ENCODE measurements at places on chromosomes 16 and 17. TPM values are rescaled to one million over a fixed set of nuclear protein-coding genes. Genes with fewer than 3 reads are reported as not detected.

The NOXO1 gene
- 1.2 TPM for total RNA-seq

- DNase-seq: no peak
Measured at GRCh38 chr16:546909-547770, 13.1 kb upstream of the PRR35 start.

The PIRT gene
- 6.4 TPM for total RNA-seq

The SLC47A1 gene
- total RNA-seq: 29.7 TPM

GRCh38 chr17:50279639-50280038 is 5.4 kb downstream of the TMEM92 start:
- no peak for DNase-seq

The FBXW10B gene
- total RNA-seq: 6.9 TPM

DNA sequence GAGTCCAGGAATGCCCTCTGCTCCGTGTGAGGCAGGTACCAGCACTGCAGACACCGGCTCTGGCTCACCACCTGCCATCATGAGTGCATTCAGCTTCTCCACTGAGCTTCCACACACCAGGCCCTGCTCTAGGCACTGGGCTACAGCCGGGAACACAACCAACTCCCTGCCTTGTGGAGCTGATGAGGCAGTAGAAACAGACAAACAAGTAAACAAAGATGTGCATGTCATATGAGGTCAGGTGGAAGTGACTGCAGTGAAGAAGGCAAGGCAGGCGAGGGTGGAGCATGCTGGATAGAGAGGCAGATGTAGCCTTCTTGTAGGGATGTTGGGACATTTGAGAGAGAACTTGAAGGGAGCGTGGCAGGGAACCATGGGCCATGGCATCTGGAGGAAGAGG is 5.0 kb downstream of the NLRC5 start:
- DNase-seq: no peak

GRCh38 chr17:30203471-30203981 is 32.0 kb downstream of the SLC6A4 start:
- DNase-seq: no peak

DNA sequence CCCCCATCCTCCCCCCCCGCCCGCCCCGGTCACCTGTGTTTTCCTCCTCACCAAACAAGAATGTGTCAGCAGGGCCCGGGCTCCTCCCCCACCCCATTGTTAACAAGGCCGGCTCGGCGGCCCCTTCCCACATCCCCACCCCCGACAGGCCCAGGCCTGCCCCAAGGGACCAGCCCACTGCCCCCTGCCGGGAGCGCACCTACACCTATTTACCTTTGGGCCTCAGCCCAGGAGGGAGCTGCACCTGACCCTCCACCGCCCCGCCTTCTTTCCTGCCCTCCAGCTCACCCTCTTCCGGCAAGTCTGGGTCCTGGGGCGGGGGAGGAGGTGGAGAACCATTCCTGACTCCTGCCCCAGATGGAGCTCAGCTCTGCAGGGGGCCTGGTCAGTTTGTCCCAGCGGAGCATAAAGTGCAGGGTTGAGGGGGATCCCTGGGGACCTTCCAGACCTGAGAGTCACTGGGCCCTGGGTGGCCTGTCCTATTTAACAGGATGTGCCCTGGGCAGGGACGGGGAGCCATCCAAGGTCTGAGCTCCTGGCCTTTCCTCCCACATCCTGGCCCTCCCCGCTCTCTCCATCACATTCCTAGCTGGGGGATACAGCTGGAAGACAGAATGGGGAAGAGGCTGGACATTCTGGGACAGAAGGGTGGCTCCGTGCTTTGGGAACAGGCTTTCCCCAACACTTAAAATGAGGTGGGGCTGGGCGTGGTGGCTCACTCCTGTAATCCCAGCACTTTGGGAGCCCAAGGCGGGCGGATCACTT is 8.3 kb downstream of the FOXJ1 start:
- DNase-seq: no peak

The C17orf100 gene
- total RNA-seq: 3.2 TPM

- no peak for DNase-seq
Measured at GRCh38 chr17:2302778-2303203, 794 bp downstream of the SMG6 start.

GRCh38 chr17:21042458-21043295 is at the start of gene USP22:
USP22 (minus strand) TSS chr17:21043011; CDS start chr17:21042835, 176 bp downstream.
- DNase-seq: no peak

- no peak for DNase-seq
Measured at GRCh38 chr17:76467366-76467765, at the start of gene AANAT. AANAT (plus strand) TSS chr17:76467603; CDS start chr17:76468747, 1,144 bp downstream.

The ITGAL gene
- total RNA-seq: 5.4 TPM

The TNP2 gene
- not detected for total RNA-seq

DNA sequence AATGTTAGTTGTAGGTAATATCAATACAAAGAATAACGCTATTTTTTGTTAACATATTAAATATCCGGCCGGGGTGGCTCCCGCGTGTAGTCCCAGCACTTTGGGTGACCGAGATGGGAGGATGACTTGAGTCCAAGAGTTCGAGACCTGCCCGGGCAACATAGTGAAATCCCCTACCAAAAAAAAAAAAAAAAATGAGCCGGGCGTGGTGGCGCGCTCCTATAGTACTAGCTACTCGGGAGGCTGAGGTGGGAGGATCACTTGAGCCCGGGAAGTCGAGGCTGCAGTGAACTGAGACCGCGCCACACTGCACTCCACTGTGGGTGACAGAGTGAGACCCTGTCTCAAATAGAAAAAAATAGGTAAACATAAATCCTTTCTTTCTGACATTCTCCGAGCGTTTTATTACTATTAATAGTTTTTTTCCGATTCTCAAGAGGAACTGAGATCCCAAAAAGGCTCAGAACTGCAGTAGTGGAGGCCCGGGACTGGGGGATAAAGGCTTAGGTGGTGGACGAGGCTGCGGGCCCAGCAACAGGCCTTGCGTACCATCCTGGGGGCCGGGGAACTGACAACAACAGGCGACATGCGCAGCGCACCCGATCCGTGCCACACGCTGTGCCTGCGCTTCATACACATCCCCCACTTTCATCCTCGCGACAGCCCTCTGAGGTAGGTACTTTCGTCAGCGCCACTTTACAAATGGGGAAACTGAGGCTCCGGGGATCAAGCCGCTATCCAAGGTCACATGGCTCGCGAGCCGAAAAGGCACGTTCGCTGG is 919 bp downstream of the N4BP1 start:
- DNase-seq: peak; percentile 77
